Stimulated activated CD4-positive, alpha-beta T cell treated with anti-CD3 and anti-CD28 coated beads, Interleukin-2, amount 100 ng/mL, for 24 hours (primary cell): ENCODE measurements at places on chromosomes 6 and 20.

GRCh38 chr20:31678389-31679356, 41.0 kb downstream of the COX4I2 start:
- DNase-seq, result no peak

DNA sequence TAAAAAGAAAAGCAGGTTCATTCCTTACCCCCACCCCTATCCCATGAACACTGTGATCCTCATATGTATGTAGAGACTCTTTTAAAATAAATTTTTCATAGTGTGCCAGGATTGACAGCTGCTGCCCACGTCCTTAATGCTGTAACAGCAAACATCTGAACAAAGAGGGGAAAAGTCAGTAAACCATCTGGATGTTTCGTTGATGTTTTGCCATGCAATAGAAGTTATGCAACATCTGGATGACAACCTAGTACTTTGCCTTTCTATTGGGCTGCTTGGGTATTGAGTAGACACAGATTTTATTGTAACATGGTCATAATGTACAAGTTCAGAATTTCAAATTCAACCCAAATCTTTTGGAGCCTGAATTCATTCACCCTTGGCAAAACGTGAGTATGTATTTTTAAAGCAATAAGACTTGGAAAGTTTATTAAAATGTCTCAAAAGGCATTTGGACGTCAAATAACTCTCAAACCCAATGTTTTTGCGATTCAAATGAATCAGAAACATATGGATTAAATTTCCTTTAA, 500.3 kb downstream of the DHX35 start:
- no peak for DNase-seq

DNA sequence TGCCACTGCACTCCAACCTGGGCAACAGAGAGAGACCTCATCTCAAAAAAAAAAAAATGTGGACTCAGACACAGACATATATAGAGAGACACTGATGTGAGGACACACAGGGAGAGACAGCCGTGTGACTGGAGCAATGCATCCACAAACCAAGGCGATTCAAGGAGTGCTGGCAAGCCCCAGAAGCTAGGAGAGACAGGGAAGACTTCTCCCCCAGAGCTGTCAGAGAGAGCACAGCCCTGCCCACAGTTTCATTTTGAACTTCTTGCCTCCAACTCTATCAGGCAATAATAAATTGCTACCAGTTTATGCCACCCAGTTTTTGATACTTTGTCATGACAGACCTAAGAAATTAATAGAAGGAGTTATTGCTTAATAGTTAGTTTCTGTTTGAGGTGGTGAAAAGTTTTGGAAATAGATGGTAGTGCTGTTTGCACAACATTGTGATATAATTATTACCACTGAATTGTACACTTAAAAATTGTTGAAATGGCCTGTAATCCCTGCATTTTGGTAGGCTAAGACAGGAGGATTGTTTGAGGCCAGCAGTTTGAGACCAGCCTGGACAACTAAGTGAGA, 5.1 kb upstream of the MDFI start:
- DNase-seq, result no peak

- no peak for DNase-seq
Observed at GRCh38 chr6:63272397-63272796, 47.4 kb downstream of the LGSN start.

DNA sequence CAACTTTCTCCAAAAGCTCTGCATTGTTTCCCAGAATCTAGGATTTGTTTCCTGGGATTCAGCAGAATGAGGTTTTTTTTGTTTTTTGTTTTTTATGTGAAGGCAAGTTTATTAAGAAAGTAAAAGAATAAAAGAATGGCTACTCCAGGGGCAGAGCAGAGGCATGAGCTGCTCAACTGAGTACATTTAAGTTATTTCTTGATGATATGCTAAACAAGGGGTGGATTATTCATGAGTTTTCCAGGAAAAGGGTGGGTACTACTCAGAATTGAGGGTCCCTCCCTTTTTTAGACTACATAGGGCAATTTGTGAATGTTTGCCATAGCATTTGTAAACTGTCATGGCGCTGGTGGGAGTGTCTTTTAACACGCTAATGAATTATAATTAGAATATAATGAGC, 292.5 kb upstream of the SGK1 start:
- no peak for DNase-seq

- no peak for DNase-seq
Observed at GRCh38 chr6:13524801-13525508, 37.6 kb upstream of the GFOD1 start.

DNA sequence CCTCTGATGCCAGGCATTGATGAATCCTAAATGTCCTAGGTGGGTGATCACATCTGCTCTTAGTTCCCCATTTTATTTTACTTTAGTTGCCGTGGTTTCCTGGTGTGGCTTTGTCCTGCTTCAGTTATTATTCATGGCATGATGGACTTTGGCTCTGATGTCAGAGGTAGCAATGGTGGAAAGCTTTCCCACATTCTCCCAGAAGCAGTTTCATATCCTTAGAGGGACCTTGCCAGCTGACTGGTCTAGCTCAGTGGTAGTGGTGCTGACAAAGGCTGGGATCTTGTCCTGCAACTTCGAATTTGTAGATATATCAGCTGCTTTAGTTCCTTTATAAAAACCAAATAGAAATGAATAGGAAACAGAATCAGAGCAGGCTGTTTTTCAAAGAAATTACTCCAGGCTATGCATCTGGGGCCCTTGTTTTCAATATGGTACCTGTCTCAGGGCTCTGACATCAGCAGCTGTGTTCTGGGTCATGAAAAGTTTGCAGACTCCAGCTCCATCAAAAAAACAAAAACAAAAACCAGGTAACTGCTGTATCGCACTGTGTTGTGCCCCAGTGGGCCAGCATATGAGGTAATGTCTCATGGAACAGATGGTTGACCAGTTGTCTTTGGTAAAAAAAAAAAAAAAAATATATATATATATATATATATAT, 133.7 kb downstream of the PLCB4 start:
- no peak for DNase-seq

GRCh38 chr20:36908603-36909002, 32.7 kb downstream of the TLDC2 start:
- DNase-seq, result no peak

DNA sequence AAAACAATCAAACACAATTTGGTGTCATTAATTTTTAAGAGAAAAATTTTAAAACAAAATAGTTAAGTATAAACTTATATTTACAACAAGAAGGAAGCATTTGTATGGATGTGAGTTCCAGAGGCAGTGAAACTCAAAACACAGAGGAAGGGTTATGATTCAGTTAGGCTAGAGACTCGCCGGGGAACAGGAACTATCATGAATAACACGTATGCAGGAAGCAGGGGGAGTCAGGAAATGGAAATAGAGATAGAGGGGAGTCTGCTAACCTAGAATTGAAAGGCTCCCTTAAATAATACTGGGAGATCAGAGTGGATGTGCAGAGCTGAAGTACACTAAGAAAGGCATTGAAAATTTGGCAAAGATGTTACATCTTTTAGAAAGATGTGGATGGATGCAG, 14.2 kb upstream of the HLA-DRB1 start:
- DNase-seq, result no peak

GRCh38 chr6:3960754-3961361, 111.7 kb downstream of the FAM50B start:
- no peak for DNase-seq

GRCh38 chr6:14716499-14717146, 529.2 kb upstream of the JARID2 start:
- DNase-seq, result no peak

DNA sequence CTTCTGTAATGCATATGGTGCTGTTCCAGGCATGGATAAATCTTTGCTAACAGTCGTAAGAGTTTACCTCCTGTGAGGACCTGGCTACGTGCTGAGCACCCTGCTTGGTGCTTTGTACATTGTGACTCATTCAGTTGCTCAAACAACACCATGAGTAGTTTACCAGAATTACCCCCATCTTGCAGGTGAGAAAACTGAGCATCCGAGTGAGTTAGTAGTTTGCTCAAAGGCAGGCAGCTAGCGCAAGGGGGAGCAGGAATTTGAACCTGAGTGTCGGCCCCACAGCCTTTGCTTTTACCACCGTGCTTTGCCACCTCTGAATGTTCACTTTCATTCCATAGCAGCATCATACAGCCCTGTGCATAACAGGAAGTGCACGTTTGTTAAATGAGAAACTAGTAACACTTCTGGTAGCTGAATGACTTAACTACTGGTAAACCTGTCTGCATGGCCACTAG, 121.9 kb downstream of the MTHFD1L start:
- DNase-seq, result peak; percentile 18

GRCh38 chr6:143867236-143867635, 3.0 kb downstream of the ZC2HC1B start:
- no peak for DNase-seq

DNA sequence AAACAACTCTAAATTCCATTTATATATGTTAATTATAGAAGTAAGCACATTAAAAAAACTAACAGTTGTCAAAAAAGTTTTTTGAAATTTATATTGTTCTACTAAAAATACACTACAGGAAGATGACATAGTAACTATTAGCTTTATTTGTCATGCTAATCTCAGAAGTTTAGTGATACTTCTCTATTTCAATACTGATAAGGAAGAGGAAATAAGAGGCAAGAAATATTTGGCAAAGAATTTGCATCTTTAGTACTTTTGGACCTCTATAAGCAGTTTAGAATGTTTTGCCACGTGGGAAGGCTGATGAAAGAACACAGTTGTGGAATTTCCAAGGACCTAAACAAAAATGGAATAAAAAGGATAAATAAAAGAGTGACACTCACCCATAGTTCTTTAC, 12.6 kb downstream of the IFNGR1 start:
- DNase-seq, result no peak

- no peak for DNase-seq
Observed at GRCh38 chr20:10113746-10114145, 79.0 kb downstream of the ANKEF1 start.

DNA sequence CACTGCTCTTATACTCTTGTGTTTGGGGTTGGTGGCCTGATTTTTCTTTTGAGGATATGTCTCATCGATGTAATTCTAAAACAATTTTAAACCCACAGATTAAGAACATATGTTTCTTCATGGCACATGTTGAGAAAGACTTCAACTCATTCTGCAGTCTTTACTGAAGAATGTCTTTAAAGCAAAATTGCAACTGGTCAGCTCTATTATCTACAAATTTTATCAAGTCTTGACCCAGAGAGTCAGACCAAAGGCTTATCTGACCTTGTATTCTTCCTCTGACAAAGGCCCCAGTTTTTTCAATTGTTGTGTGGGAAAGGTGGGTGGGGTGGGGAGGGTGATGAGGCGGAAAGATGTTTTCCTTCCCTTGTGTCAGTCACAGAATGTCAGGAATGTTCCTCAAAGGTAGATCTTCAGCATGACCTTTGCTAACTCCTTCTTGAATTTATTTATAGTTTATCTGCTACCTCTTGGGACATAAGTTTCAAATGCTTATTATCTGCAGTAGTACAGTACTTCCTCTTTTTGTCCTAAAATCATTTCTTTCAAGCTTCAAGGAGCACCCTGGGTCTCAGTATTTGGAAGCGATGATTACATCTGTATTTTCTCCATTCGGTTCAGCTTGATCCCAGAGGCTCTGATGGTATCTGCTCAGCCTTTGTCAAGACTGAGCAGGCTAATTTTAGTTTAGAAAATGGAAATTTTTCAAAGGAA, 63.2 kb upstream of the TIAM2 start:
- no peak for DNase-seq

DNA sequence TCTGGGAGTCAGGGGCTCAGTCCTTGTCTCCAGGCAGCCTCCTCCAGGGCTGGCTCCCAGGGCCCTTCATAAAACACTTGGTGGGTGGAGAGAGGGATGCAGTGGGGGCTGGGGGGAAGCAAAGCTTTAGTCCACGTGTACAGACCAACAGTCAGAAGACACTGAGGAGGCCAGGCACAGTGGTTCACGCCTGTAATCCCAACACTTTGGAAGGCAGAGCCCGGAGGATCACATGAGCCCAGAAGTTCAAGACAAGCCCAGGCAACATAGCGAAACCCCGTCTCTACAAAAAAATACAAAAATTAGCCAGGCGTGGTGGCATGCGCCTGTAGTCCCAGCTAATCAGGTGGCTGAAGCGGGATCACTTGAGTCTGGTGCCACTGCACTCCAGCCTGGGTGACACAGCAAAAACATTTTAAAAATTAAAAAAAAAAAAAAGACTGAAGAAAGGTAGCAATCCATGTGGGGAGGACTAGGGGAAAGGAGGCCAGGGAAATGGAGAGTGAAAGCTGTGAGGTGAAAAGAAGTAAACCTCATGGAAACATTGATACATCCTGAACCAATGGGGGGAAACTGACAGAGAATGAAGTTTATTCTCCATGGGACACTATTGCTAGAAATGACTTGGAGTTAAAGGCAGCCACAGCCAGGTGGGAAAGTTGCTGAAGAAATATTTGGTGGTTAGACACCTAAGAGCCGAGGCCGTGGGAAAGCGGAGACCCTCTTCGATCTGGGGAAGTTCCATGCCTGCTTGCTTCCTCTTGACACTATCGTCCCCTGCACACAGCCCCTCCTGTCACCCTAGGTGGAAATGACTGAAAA, 35.4 kb downstream of the PIM1 start:
- no peak for DNase-seq

DNA sequence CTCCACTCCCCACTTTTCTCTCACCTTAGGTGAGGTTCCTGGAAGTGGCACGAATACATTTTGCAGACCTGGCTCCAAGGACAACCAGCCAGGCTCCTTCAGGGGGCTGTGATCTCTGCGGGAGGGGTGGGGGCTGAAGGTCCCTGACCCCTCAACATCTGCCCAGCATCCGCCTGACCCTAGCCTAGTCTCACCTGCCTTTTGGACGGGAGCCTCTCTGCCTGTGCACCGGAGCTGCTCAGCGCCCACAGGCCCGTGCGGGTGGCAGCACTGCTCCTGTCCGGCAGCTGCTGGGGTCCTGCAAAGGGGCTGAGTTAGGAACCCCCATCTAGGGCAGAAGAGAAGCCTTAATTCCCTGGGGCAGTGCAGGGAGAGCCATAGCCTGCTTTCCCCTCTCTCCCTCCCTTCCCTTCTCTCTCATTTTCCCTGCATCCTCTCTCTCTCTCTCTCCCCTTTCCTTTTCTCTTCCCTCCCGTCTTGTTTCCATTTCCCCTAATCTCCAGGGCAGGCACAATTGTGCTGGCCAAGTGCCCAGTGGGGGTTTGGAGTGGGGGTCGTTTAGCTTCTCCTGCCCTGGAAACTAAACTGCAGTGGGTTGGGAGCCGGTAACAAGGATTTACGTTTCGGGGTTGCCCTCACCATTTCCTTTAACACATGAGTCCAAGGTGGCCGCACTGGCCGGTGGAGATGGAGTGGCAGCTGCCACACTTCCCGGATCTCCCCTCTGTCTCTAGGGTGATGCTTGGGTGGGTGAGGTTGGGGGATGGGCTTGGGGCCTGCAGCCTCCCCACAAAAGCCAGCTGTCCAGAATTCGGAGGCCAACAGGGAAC, 54.1 kb downstream of the CTCFL start:
- DNase-seq, result no peak

DNA sequence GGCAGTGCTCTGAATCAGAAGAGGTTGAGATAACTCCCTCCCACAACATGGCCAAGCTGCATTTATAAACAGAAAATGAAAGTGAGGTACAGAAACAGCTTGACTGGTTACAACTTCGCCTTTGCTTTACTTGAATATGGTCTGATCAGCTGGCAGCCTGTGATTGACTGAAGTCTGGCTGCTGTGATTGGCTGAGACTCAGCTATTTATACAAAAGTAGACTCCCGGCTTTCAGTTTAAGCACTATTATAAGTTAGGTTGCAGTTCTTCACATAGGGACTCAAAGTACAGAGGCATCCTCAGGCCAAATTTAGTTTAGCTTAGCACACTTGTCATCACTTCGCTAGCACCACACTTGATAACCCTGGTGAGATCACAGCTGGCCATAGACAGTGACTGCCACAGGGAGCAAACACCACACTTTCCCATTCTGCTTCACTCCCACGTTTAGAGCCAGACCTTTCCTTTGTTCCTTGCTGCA, 362.6 kb downstream of the EPM2A start:
- no peak for DNase-seq
